ENCODE measurements at places on chromosomes 4 and X.

DNA sequence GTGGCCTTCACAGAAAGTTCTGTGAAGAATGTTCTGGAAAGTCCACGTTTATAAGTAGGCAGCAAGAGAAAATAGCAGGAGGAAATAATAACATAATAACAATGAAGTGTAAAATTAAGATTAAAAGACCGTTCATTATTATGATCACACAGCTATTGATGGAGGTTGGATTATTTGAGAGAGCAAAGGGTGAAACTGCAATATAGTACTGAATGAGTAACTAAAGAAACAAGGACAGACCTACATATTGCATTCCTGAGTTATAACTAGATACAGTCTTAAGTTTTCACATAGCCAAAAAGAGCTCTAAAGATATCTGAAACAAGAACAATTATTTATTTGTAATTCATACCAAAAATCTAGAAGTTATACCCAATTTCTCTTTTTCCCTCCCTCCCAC, 122.9 kb upstream of the TMEM164 start:
- no peak for DNase-seq

DNA sequence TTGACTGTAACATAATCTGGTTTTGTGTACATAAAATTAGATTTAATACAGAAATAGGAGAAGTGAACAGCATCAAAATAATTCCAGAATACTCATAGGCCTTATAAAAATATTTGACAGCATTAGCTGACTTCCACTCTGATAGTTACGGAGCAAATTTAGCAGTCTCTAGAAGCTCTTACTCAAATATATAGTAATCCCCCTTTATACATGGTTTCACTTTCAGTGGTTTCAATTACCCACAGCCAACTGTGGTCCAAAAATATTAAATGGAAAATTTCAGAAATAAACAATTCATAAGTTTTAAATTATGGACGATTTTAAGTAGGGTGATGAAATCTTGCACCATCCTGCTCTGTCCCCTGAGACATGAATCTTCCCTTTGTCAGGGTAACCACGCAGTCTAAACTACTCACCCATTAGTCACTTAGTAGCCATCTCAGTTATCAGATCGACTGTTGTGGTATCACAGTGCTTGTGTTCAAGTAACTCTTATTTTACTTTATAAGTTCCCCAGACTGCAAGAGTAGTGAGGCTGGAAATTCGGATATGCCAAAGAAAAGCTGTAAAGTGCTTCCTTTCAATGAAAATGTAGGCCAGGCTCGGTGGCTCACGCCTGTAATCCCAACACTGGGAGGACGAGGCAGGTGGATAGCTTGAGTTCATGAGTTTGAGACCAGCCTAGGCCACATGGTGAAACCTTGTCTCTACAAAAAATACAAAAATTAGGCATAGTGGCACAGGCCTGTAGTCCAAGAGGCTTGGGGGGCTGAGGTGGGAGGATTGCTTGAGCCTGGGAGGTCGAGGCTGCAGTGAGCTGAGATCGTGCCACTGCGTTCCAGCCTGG, 17.2 kb upstream of the RTL9 start:
- no peak for DNase-seq

- no peak for DNase-seq
Observed at GRCh38 chr4:106315476-106315967, 487 bp downstream of the TBCK start.

GRCh38 chrX:45689971-45690370, 489.3 kb upstream of the DIPK2B start:
- DNase-seq = no peak

- DNase-seq = no peak
Observed at GRCh38 chr4:48449151-48449550, 34.0 kb upstream of the SLC10A4 start.

DNA sequence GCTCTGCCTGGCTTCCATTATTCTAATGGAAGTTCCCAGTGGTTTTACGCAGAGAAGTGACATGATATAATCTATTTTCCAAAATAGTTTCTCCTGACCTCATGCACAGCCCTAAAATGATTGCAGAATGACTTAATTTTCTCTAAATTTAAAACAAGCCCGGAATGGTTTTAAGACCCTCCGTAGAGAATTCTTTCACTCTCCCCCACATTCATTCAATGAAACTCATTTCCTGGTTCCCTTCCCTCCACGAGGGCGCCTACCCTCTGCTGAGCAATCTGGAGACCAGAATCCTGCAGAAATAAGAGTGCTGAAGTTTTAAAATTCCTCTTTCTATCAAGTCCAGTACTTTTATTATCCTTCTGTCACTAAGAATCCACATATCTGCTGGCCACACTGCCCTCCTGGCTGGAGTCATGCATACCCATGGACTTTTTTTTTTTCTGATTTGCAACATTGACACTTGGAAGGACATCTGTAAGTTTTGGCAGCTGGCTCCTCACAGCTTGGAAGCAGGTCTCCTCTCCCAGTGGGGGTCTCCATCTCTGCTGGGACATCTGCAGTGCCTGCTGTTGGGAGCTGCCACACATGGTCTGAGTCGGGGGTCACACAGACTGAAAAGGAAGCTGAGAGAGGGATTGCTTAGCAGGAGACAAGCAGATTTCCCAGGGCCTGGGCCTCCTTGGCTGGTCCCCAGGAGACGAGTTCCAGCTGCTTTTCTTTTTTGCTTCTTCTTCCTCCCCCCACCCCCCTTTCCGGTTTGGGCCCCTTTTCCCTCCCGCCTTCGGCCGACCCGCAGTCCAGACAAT, 86.1 kb downstream of the SOWAHB start:
- no peak for DNase-seq

- no peak for DNase-seq
Observed at GRCh38 chrX:112734290-112734689, 54.6 kb upstream of the LHFPL1 start.

GRCh38 chrX:44882635-44883034, 9.6 kb downstream of the KDM6A start:
- DNase-seq = no peak

GRCh38 chrX:30533835-30534234, 43.7 kb downstream of the TASL start:
- no peak for DNase-seq

DNA sequence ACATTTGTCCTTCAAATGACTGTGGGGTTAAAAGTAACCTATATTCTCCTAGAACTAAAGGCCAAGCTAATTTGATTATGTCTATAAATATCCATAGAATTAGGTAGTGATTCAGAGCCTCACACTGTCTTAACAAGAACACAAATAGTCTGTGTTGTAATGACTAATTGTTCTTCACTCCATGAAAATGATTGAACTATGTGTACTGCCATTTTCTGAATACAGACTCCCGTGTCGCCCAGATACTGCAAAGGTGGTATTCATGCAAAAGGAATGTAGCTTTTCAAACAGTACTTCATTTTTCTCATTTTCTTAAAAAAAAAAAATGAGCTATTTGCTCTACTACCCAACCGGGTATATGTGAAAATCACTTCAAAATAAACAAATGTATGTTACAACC, 11.3 kb upstream of the PHKA2 start:
- DNase-seq = no peak

GRCh38 chrX:106875151-106875550, 28.0 kb downstream of the RIPPLY1 start:
- no peak for DNase-seq

DNA sequence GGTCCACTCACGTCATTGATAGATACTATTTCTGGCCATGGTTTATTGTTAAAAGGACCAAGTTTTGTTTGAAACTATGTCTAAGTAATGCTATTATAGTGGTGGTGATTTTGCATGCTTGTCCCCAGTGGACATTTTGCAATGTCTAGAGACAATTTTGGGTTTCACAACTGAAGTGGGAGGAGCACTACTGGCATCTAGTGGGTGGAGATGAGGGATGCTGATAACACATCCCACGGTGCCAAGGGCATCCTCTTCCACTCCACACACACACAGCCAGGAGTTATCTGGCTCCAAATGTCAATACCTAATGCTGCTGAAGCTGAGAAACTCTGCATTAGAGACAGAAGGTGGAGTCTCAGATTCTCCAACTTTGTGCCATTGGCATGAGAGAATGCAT, 131.2 kb downstream of the FRMPD4 start:
- DNase-seq = no peak

- DNase-seq = no peak
Observed at GRCh38 chrX:122218666-122219065, 965.4 kb upstream of the GRIA3 start.

- no peak for DNase-seq
Observed at GRCh38 chr4:10703766-10704429, 19.3 kb upstream of the CLNK start.

DNA sequence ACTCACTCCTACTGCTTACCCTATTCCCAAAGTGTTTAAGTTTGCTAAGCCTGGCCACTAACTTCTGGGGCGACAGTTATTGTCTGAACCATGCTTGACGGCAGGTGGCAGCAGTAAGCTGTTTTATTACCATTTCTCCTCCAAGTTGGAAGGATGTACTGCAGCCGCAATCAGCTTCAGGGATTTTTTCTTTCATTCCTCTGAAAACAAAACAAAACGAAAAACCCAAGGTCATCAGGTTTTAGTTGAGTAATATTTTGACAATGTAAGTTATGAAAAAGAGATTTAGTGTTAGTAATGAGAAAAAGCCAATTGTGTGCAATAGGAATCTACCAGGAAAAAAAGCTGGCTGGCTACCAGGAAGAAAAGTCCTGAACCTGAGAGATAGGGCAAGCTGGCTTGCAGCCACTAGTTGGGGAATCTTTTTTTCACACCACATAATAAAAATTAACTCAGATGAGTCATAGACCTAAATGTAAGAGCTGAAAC, 13.2 kb upstream of the RAB9B start:
- DNase-seq = no peak

DNA sequence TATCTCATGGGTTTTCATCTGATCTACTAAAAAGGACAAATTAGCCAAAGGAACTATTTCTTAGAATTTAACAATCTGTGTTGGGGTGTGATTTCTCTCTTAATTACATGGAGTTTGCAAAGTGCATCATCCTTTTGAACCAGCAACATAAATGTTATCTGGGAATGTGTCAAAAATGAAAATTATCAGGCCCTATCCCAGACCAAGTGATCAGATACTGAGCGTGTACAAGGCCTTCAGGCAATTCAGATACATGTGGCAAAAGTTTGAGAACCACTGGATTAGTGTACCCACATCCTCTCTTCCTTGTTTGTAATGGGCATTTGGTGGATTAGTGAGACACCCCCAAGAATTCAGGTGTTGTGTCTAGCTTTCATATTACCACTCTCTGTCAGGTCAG, 3.8 kb downstream of the SH3D19 start:
- no peak for DNase-seq

DNA sequence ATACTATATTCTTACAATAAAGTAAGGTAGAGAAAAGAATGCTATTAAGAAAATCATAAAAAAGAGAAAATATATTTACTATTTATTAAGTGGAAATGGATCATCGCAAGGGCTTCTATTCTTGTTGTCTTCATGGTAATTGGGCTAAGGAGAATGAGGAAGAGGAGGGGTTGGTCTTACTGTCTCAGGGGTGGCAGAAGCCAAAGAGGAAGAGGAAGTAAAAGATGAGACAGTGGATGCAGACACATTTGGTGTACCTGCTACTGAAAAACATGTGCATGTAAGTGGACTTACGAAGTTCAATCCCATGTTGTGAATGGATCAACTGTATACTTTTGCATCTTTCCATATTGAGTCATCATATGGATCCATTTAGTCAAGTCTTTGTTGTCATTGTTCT, 1502.1 kb upstream of the ADGRL3 start:
- DNase-seq = no peak

DNA sequence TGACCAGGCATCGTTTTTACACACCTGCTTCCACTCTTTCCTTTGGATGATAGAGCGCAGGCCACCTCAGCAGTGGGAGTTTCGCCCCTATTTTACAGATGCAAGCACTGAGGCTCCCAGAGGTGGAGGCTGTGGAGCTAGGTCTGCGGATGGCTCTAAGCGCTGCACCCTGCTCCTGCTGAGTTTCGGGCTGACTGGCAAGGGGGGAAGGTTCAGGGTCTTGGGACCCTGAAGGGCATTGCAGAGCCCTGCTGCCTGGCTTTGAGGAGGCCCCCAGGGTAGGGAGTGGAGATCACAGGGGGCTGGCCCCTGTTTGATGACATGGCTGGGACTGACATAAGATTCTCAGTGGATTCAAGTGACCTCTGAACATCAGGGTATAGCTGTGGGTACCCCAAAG, 62.8 kb upstream of the NKX1-1 start:
- DNase-seq = no peak

DNA sequence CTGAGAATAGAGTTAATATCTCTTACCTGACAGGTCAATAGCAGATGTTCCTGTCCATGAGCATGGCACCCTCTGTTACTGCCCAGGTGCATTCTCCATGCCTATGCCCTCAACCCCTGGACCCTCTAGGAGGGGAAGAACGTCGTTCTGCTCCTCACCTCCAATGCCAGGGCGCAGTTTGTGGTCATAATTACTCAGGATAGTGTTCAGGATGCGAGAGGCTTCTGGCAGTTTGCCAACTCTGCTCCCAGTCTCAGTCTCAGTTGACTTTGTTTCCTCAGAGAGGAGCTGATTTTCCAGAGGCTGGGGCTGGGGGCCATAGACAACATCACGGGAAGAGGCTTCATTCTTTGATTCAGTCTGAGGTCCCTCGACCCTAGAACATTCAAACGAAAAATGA, 4.4 kb downstream of the GABRE start:
- DNase-seq = no peak

DNA sequence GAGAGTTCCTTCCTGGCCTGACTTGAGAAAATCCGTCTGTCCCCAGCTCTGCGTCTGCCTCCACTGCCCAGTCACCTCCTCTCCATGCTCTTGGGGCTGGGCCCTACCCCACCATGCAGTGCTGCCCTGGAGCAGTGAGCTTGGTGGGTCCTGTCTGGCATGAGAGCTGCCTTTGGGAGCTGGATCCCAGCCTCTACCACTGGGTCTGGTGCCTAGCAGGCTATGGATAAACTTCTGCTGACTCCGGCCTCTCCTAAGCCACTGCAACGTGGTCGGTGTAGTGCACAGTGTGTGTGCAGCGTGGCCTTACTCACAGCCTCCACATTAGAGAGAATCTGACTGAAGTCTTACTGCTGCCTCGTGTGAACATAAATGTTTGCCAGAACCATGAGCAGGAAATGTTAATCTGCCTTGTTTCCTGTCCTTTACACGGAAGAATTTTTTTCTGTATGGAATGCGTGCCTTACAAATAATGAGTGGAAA, 47.6 kb downstream of the HTT start:
- no peak for DNase-seq
